Vagina (tissue), 2 donors: ENCODE measurements at places on chromosomes 3 and 15.

- no peak for DNase-seq
Observed at GRCh38 chr3:62873761-62874710, 1.2 kb downstream of the CADPS start.

GRCh38 chr3:64031540-64032508 lies 8.5 kb upstream of the PSMD6 start:
- DNase-seq: no peak

GRCh38 chr3:115713284-115713683 lies 90.0 kb downstream of the GAP43 start:
- DNase-seq: no peak

GRCh38 chr15:95609096-95609495 lies 721.4 kb upstream of the NR2F2 start:
- DNase-seq: no peak

GRCh38 chr3:3110749-3111361 lies 681 bp upstream of the IL5RA start:
- no peak for DNase-seq

DNA sequence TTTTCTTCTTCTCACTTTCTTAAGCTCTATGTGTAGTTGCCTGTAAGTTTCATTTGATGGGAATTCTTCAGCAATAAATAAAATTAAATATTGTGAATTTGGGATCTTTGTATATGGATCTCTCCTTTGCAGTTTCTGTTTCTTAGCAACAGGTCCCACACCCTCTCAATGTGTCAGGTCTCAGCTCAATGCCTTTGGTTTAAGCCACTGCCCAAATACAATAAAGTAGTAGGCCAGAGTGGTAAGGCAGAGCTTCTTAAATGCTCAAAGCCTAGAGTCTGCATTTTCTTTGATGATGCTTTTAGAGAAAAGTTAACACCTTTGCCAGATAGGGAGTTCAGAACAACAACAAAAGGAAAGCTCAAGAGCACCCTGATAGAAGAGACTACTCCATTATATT lies 343.7 kb downstream of the NSUN3 start:
- DNase-seq: no peak
